ENCODE measurements at places on chromosomes 16 and 17. TPM values are rescaled to one million over a fixed set of nuclear protein-coding genes. Genes with fewer than 3 reads are reported as not detected.

Gene KRT9
- total RNA-seq, result not detected

Gene GLP2R
- 86.7 TPM for total RNA-seq

- DNase-seq, result no peak
Measured at GRCh38 chr17:3978421-3979289, 14.4 kb upstream of the ATP2A3 start.

DNA sequence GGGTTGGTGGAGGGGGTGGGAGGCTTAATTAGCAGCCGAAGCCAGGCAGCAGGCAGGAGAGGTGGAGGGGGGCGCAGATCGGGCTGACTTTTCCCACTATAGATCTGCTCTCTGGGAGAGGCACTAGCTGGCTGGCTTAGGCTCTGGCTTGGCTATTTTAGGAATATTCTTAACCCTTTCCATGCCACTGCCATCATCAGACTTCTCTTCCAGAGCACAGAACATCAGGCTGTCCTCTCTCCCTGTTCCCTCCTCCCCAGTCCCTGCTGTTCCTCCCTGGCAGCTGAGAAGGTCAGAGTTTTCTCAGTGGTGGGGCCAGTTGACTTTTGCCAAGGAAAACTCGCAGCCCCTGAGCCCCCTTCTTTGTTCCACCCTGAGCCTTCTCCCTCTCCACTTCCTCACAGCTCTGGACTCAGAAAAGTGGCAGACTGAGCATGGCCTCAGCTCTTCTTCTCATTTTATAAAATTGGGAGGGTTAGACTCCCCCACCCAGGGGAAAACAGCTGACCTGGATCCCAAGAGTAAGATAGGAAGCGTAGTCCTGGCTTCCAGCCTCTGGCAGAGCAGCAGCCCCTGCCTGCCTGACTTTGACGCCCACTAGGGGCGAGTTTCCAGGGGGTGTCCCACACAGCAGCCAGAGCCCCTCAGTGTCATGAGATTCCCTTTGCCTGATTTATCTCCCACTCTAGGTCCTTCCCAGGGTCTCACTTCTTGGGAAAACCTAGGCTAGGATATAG, 9.9 kb upstream of the C1QL1 start:
- no peak for DNase-seq

- DNase-seq, result no peak
Measured at GRCh38 chr17:17356931-17357270, 53.7 kb downstream of the NT5M start.

- no peak for DNase-seq
Measured at GRCh38 chr16:80442779-80443178, 98.0 kb upstream of the DYNLRB2 start.

GRCh38 chr16:56898847-56899246, 33.1 kb upstream of the HERPUD1 start:
- no peak for DNase-seq

GRCh38 chr17:74639704-74640151, 16.2 kb upstream of the CD300E start:
- no peak for DNase-seq

GRCh38 chr17:42365136-42365535, 23.1 kb downstream of the STAT3 start:
- DNase-seq, result no peak

DNA sequence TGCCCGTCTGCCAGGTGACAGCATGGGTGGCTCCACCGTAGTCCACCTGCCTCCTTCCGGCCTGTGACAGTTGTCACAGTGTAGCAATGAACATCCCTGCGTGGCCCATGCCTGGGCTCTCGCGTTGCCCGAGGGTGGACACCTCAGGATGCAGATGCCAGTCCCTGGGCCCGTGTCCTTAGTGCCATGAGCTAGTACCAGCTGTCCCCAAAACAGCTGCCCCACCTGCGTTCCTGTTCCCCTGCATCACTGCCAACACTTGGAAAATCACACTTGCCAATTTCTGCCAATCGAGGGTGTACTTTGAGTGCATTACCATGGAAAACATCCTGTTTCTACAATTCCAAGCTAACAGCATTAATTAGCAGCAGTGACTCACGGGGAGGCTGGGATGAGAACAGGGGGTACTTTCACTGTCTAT, 9.0 kb upstream of the C16orf95 start:
- no peak for DNase-seq

Data from NCI-H460 (cell line).